Amygdala (tissue), 56 donors: ENCODE measurements at places on chromosomes 12 and 14.

GRCh38 chr14:99733211-99733539 lies 49.1 kb downstream of the CYP46A1 start:
- DNase-seq = no peak

DNA sequence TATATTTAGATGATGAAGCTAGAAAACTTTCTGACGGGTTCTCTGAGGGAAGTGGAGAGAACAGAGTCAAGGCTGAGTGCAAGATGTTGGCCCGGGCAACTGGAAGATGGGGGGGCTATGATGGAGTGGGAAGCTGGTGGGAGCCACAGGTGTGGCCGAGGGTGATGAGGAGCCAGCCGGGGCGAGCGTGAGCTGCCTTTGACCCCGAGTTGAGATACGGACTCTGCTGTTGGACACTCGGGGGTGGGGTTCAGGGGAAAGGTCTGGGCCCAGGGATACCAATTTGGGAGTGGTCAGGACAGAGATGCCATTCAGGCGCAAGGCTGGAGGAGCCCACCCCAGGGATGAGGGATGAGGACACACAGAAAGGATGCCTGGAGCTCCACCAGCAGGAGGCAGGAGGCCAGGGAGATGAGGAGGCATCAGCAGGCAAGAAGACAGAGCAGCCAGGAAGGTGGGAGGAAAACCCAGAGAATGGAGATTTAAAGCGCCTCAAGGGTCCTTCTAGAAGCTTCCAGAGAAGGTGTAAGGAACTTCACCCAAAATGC lies 9.0 kb downstream of the SCARB1 start:
- DNase-seq = no peak

GRCh38 chr12:28872654-28873268 lies 276.3 kb upstream of the FAR2 start:
- peak; percentile 60 for DNase-seq

- no peak for DNase-seq
These were observed 330.9 kb downstream of the TMEM121 start for GRCh38 chr14:105857220-105857825.

- no peak for DNase-seq
These were observed 10.6 kb upstream of the ATF1 start for GRCh38 chr12:50753232-50753769.

- no peak for DNase-seq
These were observed 345.0 kb downstream of the CCDC91 start for GRCh38 chr12:28535216-28535615.
